Left lung (tissue), 14 donors: ENCODE measurements at places on chromosomes 1 and 21.

DNA sequence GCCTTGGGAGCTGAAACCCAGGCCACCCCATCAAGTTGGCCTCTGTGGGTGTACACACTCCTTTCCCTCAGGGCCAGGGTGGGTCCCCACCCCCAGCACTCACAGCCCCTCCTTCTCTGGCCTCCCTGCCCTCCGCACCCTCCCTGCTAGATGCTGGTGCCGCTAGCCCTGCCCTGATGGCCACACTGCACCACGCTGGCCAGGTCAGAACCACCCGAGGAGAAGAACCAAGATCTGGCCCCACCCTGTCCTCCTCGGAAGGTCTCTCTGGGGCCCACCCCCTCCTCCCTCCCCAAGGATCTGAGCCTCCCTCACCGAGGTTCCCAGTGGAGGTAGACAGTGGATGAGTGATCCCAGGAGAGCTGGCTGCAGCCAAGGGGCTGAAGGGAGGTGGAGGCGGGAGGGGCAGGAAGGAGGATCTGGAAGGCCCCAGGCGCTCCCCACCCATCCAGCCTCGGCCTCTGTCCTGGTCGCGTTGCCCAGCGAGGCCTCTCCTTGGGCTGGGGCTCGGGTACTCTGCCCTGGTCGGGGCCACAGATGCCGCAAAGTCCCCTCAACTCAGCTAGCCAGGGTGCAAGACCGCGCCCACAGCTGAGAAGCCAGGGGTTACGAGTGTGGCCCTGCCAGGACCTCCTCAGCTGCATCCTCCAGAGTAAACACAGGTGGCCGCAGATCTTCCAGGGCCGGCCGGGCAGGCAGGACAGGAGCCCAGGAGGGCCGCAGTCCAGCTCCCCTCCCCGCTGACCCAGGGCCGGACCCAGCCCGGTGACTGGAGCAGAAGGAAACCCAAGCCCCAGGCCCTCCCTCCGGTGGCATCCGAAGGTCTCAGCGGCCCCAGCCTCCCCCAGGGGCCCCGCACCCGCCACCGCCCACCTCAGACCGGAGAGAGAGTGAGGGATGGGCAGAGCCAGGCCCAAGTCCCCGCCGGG is 5.2 kb downstream of the B3GALT6 start:
- no peak for DNase-seq

DNA sequence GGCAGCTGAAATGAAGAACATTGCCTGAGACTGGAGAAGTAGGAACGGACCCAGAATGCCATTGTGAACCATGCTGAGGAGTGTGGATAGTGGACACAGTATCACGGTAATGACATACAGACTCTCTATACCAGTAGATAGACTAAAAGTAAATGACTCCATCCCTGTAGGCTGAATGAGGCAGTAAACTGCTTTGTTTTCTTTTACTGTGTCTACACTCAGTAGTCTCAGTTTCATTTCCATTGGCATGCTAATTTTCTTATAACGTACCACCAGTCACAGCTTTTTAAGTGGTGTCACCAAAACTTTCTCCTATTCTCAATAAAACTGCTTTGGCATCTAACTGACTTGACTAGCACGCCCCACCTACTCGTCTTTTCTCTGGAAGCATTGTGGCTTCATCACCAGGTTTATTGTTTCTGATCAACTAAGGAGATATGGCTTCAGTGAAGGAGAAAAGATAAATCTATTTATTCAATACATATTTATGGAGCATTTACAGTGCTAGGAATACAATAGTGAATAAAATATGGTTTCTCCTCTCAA is 8.4 kb upstream of the ZNF697 start:
- DNase-seq: no peak

GRCh38 chr1:36085686-36086526 is 2.0 kb downstream of the TEKT2 start:
- DNase-seq: no peak

DNA sequence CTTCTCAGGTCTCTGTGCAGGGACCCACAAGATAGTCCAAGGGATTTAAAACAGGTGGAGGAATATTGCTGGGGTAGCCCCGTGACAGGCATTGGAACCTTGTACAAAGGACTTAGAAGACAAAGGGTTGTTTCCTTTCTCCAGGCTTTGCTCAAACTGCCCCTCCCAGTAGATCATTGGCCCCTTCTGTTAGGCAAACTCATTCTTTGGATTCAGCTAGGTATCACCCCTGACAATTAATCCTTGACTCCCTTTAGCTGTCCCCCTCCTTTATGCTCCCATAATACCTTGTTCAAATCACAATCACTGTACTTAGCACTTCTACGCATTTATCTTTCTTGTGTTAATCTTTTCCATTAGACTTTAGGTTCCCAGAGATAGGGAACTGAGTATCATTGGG is 360.5 kb downstream of the KCNH1 start:
- no peak for DNase-seq

- DNase-seq: no peak
Measured at GRCh38 chr1:205677167-205677566, 3.1 kb downstream of the SLC45A3 start.

DNA sequence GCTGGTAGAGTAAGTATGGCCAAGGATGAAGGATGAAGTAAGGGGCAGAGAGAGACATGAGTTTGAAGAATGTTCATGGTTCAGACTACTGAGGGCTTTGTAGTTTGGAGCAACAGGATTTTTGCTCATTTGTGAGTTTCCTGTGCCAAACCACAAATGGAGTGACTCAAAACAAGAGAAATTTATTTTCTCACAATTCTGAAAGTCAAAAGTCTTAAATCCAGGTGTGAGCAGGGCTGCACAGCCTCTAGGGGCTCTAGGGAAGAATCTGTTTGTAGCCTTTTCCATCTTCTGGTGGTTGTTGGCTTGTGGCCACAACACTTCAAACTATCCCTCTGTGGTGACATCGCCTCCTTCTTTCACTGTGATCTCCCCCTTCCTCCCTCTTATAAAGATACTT is 58.9 kb downstream of the RHOU start:
- no peak for DNase-seq

DNA sequence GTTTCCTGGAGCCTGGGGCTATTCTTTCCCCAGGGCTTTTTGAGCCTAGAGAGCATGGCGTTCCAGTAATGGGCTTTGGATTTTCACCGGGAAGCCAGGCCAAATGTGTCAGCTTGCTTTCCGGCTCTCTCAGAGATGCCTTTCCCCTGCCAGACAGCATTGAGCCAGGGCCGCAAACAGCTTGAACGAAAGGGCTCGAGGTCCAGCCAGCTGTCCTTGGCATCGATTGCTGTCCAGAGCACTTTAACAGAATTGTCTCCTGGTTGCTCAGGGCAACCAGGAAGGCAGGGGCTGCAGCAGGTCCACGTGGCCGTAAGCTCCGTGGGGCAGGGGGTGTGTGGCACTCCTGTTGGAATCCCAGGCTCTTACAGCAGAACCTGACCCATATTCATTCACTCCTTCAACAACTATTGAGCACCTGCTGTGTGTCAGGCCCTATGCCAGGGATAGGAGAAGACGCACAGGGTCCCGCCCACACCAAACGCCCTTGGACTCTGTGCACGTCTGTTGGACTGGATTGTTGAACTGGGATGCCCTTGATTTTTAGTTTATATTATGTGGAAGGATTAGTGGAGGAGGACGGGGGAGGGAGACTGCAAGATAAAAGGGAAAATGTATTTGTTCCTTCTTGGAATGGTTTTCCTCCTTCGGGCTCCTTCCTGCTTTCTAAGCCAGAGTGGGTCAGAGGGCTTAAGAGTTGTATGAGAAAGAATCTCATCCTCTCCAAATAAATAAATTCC is 38.7 kb upstream of the EFHD2 start:
- DNase-seq: no peak

GRCh38 chr1:163684785-163685184 is 363.0 kb downstream of the NUF2 start:
- DNase-seq: no peak

GRCh38 chr1:94863919-94864318 is 43.8 kb downstream of the SLC44A3 start:
- DNase-seq: peak; percentile 53

GRCh38 chr1:186864296-186864695 is 35.5 kb downstream of the PLA2G4A start:
- DNase-seq: no peak

GRCh38 chr1:222711319-222712252 is 705 bp downstream of the AIDA start:
- peak; percentile 46 for DNase-seq
